Nephron progenitor cell (in vitro differentiated cells): ENCODE measurements at places on chromosomes 7 and 10.

DNA sequence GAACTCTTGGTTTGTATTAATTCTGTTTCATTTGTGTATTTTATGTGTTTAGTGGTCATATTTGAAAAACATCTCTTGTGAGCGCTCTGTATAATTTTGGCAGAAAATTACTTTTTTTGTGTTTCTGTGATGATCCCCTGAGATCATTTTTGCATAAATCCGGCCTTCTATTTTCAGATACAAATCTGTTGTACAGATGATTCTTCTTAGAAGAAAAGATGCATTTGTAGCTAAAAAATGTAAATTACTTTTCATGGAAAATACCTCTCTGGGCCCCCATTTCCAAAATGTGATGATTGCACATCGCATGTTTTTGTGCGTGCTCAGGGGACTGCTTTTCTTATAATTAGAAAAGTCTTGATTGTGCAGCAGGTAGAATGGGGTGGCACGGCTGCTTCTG lies 395.4 kb downstream of the LRMDA start:
- DNase-seq, result no peak

DNA sequence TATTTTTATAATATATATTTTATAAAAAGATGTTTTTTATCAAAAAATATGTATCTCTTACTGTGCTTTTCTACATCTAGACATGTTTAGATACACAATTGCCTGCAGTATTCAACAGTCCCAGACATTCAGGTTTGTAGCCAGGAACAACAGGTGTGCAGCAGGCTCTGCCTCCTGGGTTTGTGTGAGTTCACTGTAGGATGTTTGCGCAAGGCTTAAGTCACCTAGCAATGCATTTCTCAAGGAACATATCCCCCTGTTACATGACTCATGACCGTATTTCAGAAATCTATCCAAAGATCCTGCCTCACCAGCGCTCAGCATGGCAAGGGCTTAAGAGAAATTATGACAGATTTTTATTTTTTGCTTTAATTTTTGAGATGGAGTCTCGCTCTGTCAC lies 41.5 kb downstream of the PITRM1 start:
- DNase-seq, result no peak

- DNase-seq, result no peak
Observed at GRCh38 chr7:89857767-89858166, 296.5 kb upstream of the STEAP1 start.

- DNase-seq, result no peak
Observed at GRCh38 chr10:27188897-27189296, 33.7 kb downstream of the MASTL start.

DNA sequence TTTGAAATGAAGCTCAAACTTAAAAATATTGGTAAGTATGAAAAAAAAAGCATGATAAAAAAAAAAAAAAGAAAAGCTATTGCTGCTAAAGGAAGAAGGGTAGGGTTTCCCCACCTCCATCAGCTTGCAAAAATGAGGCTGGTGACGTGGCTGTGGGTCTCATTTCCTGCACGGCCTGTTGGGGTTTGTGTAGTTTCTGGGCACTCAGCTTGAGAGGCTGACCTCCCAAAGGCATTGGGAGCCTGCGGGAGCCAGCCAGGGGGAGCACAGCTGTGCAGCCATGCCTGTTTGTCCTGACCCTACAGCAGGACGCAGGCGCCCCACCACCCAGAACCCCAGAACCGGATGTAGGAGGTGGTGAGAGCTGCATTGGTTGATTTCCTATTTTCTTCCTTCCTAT lies 48.8 kb upstream of the CARD11 start:
- no peak for DNase-seq

DNA sequence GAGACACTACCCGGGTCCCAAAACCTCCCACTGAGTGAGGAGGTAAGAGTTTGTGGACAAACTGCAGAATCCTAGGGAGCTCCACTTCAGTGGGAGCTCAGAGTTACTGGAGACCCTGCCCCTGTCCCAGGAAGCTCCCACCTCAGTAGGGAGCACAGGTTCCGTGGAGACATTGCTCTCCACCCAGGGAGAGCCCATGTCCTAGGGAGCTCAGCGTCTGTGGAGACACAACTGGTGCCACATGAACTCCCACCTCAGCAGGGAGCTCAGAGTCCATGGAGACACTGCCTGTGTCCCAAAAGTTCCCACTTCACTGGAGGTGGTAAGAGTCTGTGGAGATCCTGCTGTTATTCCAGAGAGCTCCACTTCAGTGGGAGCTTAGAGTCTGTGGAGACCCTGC lies 6.3 kb downstream of the MYO1G start:
- DNase-seq, result no peak

DNA sequence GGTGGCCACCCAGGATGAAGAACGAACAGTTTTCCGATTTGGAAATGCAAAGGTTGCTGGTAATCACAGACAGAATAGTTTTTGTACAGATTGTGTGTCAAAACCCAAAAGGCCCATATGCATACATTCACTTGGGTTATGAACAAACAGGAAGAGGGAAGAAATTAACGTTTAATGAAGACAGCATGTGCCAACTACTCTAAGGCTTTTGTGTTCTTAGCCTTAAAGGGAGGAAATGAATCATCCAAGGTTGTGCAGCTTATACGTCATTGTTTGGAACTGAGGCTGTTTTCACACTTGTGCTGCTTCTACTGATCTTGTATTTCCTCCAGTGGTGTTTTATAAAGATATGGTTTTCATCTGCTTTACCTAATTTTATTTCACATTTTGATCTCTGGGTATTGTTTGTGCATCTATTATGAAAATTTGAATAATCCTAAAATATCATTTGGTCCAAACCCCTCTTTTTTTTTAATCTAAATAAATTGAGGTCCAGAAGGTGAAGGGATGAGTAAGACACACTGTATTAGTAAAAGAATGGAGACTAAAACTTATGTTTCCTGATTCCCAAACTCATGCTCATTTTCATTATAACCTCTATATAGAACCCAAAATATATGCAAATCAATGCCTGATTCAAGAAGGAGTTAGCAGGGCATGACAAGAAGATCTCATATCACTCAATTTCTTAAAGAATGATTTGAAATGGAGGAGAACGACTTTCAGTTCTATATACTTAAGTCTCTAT lies 373.1 kb downstream of the THSD7A start:
- DNase-seq, result no peak

DNA sequence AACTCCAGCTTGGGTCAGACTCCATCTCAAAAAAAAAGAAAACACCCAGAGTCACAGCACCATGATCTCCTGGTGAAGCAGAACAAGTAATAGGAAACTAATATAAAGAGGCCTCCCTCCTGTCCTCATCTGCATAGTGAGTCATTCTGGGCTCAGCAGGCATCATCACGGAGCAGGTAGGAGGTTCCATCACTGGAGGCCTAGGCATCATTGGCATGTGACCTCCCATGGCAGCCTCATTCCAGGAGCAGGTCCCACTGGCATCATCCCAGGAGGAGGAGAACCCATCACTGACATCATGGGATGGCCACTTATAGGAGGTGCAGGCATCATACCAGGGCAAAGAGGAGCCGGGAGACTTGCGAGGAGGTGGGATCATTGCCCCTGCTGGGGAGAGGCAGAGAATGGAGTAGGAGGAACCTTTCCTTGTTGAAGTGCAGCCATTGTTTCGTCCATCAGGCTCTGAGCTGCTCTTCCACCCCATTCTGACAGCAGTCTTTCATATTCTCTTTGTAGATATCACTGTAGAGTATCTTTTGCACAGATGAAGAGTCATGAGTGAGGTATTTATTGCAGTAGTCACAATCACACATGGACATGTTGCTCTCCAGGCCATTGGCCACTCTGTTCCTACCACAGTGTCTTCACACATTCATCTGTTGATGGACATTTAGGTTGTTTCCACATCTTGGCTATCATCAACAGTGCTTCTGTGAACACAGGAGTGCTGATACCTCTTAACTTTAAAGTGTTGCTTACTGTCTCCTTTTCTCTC lies 73.8 kb downstream of the OSBPL3 start:
- DNase-seq, result no peak
